Heart right ventricle (tissue), 16 donors: ENCODE measurements at places on chromosomes 11 and 22. TPM values are rescaled to one million over a fixed set of nuclear protein-coding genes. Genes with fewer than 3 reads are reported as not detected.

DNA sequence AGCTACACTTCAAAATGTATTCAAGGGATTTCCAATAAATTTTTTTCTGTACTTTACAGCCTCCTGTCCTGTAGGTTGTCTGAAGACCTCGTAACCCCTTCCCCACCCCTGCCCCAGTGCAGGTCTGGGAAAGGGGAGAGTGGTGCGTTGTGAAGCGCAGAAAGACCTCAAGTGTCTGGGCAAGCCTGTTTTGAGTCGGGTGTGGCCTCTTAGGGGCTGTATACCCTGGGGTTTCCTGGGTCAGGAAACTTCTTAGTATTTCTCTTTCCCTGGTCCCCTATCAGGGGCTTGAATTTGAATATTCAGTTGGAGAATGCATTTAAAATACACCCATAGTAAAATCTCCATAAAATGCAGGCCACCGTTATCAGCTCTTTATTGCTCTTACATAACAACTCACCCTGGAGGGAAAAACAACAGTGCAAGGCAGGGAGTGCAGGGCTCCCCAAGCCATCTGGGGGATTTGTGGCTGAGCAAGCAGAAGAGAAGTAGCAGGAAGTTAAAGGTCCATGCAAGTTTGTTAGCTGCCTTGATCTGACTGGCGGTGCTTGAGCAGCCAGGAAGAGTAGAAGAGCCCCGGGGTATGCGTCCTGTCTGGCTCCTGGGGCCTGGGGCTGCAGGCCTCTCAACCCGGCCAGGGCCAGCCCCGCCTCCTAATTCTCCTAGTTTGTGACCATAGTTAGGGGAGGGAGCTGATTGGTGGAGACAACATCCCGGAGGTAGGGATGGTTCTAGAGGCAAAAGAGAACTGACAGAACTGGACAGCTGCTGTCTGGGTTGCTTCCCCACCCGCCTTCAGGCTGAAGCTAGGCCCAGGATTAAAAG, 25.7 kb downstream of the ARHGAP1 start:
- peak; percentile 46 for DNase-seq
- H3K4me3 ChIP-seq: no peak overlapping the region
- H3K27me3 ChIP-seq: no peaks in the 10 kb centered on the region
- H3K36me3 ChIP-seq: peaks cover 80% of the 10 kb centered on the region
- H3K27ac ChIP-seq: peak overlapping the region; percentile 79

GRCh38 chr11:124899383-124900145, 1.9 kb upstream of the ROBO4 start:
- H3K4me1 ChIP-seq: peaks cover 59% of the 10 kb centered on the region
- H3K4me3 ChIP-seq: no peak overlapping the region
- DNase-seq: no peak
- H3K36me3 ChIP-seq: peaks cover 12% of the 10 kb centered on the region
- peak overlapping the region; percentile 88 for H3K27ac ChIP-seq

DNA sequence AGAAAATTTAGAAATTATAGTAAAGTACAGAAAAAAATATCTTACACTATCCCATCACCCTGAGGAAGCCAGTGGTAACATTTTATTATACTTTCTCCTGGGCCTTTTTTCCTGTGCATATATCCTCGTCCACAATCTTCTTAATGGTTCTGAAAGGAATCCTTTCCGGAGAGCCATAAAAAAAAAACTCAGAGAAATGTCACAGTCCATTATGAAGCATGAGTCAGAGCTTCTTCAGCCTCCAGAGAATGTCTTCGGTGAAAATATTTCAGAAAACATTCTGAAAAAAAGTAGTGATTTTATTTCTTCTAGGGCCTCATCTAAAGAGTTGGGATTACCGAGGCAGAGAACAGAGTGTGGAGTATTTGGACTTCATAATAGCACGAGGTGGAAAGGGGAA, 163.4 kb downstream of the INSC start:
- DNase-seq: no peak
- no peaks in the 10 kb centered on the region for H3K36me3 ChIP-seq
- H3K27me3 ChIP-seq: peaks cover 5% of the 10 kb centered on the region
- no peak overlapping the region for H3K27ac ChIP-seq

The ISX gene
- not detected for polyA plus RNA-seq

The BIK gene
- polyA plus RNA-seq: 0.88 TPM

DNA sequence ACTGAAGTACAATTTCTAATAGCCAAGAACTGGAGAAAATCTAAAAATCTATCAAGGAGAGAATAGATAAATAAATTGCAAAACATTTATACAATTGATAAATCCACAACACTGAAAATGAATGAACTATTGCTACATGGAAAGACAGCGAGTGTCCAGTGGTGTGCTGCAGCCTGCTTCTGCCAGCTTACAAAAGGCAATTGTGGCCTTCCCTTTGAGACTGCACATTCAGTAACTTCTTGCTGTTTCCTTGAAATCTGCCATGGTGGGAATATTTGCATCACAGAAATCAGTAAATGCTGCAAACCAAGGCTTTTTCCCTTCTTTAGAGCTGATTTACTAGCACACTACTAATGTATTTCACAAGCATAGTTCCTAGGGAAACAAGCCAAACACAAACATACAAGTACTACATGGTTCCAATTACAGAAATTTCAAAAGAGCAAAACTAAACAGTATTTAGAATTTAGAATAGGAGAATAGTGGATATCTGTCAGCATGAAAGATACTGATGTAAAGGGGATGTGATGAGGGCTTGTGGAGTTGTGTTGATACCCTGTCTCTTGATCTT, 76.9 kb upstream of the TRIM77 start:
- no peak for DNase-seq
- H3K4me1 ChIP-seq: no peaks in the 10 kb centered on the region
- H3K36me3 ChIP-seq: no peaks in the 10 kb centered on the region
- H3K27ac ChIP-seq: no peak overlapping the region

DNA sequence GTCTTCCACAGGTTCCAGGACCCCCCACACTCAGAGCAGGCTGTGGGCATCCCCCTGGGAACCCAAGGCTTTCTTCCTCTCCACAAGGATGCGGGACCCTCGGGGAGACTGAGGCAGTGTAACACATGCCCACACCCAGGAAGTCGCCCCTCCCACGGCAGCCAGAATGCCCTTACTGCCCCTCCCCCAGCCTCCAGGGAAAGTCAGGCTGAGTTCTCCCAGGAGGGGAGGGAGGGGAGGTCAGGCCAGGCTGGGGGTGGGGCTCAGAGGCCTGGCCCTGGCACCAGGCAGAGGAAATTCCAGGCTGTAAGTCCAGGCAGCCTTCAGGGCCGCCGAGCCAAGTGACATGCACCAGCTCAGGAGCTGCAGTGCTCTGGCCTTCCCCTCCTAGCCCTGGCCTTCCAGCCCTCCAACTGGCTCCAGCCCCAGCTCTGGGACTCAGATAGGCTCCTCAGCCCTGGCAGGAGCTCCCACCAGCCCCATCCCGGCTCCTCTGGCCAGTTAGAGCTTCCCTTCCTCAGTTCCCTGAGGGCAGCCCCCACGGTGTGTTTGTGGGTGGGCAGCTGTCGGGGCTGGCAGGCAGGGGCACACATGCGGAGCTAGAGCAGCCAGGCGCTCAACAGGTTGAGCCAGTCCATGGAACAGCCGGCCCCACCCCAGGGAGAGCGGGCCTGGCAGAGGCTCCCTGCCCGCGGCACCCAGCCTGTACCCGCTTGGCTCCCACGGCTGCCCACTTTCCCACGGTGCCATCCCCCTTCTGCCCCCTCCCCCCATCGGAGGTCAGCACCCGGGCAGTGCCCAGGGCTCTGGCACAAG, 3.6 kb downstream of the BCL9L start:
- H3K36me3 ChIP-seq: no peaks in the 10 kb centered on the region
- peaks cover 62% of the 10 kb centered on the region for H3K4me1 ChIP-seq
- peak overlapping the region; percentile 70 for H3K4me3 ChIP-seq

DNA sequence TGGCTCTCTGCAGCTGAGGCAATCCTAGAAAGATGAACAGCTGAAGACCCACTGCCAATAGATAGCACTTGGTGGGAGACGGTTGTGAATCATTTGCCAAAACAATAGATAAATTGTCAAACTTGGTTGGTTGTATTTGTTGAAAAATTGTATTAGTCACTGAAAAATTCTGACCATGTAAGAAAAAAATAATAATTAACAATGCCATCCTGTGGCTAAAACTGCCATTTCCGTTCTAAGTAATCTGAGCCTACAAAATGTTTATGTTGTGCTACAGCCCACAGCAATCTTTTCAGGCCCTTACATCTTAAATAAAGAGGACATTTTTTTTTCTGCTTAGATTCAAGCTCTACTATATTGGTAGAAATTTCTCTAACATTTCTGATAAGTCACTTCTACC, 103.2 kb upstream of the ANO3 start:
- no peaks in the 10 kb centered on the region for H3K36me3 ChIP-seq
- H3K27ac ChIP-seq: no peak overlapping the region
- H3K27me3 ChIP-seq: no peaks in the 10 kb centered on the region
- no peak for DNase-seq
- H3K4me1 ChIP-seq: no peaks in the 10 kb centered on the region
- no peak overlapping the region for H3K4me3 ChIP-seq

DNA sequence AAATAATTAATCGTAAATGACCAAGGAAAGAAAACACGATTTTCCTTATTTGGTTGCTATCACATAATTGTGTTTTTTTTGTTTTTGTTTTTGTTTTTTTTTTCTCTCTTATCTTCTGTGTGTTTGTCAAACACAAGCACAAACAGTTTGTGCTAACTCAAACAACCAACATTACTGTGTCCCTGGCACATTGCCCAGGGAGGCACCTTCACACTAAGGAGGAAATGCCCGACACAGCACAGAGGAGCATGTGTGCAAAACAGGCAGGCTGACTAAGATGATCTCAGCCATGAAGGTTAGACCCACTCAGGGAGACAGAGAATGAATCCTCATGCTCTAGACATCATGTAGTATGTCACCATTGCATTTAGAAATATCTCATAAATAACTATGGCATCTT, 130.1 kb downstream of the SOX6 start:
- no peaks in the 10 kb centered on the region for H3K27me3 ChIP-seq
- no peak overlapping the region for H3K27ac ChIP-seq
- peaks cover 8% of the 10 kb centered on the region for H3K4me1 ChIP-seq
- peak; percentile 30 for DNase-seq
- H3K36me3 ChIP-seq: no peaks in the 10 kb centered on the region

DNA sequence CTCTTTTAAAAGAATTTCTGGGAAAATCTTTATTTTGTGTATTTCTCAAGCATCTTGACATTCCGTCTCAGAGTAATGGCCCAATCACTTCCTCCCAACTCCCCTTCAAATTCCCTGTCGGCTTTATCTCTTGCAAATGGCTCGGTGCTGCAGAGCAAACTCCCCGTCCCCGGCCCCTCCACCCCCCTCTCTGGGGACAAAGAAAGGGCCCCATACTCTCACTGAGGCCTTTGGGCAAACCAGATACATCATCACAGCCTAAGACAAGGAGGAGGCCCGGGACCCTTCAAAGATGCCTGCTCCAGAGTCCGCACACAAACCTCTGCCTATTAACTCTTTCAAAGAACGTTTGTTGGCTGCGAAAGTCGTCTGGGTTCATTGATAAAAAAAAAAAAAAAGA, 3.9 kb upstream of the SMIM38 start:
- DNase-seq: no peak
- H3K4me1 ChIP-seq: peaks cover 34% of the 10 kb centered on the region
- no peaks in the 10 kb centered on the region for H3K36me3 ChIP-seq
- H3K4me3 ChIP-seq: no peak overlapping the region

DNA sequence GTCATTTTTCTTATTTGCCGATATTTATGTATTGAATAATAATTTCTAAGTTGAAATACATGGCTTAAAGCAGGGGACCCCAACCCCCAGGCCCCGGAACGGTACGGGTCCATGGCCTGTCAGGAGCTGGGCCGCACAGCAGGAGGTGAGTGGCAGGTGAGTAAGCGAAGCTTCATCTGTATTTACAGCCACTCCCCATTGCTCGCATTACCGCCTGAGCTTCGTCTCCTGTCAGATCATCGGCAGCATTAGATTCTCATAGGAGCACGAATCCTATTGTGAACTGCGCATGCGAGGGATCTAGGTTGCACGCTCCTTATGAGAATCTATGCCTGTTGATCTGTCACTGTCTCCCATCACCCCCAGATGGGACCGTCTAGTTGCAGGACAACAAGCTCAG, 4.5 kb downstream of the ZMAT5 start:
- H3K36me3 ChIP-seq: no peaks in the 10 kb centered on the region
- no peak for DNase-seq
- H3K27ac ChIP-seq: no peak overlapping the region
- no peaks in the 10 kb centered on the region for H3K27me3 ChIP-seq
- no peak overlapping the region for H3K4me3 ChIP-seq
- peaks cover 4% of the 10 kb centered on the region for H3K4me1 ChIP-seq

DNA sequence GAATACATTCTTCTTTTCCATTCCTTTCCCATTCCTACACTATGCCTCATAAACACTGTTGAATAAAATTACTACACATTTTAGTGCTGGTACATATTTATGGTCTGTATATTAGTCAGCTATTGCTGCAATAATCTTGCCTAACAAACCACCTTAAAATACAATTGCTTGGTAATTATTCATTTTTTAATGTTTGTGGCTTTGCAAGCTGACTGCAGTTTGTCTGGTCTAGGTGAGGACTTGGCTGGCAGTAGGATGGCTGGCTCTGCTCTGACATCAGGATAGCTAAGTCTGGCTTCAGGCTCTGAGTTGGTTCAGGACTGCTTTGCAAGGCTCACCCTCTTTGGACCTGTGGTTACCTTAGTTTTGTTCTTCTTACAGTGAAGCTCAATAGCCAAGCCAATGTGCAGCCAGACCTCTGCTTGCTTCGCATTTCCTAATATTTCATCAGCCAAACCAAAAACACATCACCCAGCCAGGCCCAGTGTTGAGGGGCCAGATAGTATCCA, 913.4 kb upstream of the RAG2 start:
- H3K27me3 ChIP-seq: no peaks in the 10 kb centered on the region
- DNase-seq: no peak
- no peaks in the 10 kb centered on the region for H3K4me1 ChIP-seq
- H3K36me3 ChIP-seq: no peaks in the 10 kb centered on the region

The FADD gene
- 4.8 TPM for polyA plus RNA-seq

The VPREB3 gene
- 0.88 TPM for polyA plus RNA-seq

The TEX12 gene
- polyA plus RNA-seq: 0.06 TPM

The MAPK12 gene
- 23.0 TPM for polyA plus RNA-seq

DNA sequence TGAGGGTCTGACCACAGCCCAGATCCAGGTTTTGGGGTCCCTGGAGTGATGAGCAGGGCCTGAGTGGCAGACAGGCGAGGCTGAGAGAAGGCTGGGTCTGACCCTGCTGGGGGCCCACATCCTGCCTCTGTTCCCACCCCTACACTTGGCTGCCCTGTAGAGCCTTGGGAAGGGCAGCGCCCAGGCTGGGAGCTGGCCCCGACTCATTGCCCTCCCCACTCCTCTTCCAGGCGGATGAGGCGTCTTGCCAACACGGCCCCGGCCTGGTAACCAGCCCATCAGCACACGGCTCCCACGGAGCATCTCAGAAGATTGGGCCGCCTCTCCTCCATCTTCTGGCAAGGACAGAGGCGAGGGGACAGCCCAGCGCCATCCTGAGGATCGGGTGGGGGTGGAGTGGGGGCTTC, 4.9 kb downstream of the DERL3 start:
- peak overlapping the region; percentile 92 for H3K27ac ChIP-seq
- H3K4me3 ChIP-seq: no peak overlapping the region
- peaks cover 57% of the 10 kb centered on the region for H3K4me1 ChIP-seq
- H3K27me3 ChIP-seq: no peaks in the 10 kb centered on the region
- DNase-seq: no peak

- peaks cover 22% of the 10 kb centered on the region for H3K4me1 ChIP-seq
- no peak overlapping the region for H3K27ac ChIP-seq
- no peak overlapping the region for H3K4me3 ChIP-seq
- H3K36me3 ChIP-seq: no peaks in the 10 kb centered on the region
Observed at GRCh38 chr11:444396-445144, 2.8 kb upstream of the ANO9 start.

The FTH1 gene
- polyA plus RNA-seq: 5,199 TPM

The SIDT2 gene
- 13.0 TPM for polyA plus RNA-seq
